Activated CD8-positive, alpha-beta T cell treated with anti-CD3 and anti-CD28 coated beads for 36 hours (primary cell): ENCODE measurements at places on chromosomes 5 and 9.

GRCh38 chr9:111423389-111423788 lies 60.8 kb downstream of the ECPAS start:
- DNase-seq, result no peak

GRCh38 chr5:103132684-103133083 lies 12.6 kb downstream of the PPIP5K2 start:
- DNase-seq, result no peak

- no peak for DNase-seq
These were observed 35.6 kb downstream of the SLC30A5 start for GRCh38 chr5:69129413-69129812.

DNA sequence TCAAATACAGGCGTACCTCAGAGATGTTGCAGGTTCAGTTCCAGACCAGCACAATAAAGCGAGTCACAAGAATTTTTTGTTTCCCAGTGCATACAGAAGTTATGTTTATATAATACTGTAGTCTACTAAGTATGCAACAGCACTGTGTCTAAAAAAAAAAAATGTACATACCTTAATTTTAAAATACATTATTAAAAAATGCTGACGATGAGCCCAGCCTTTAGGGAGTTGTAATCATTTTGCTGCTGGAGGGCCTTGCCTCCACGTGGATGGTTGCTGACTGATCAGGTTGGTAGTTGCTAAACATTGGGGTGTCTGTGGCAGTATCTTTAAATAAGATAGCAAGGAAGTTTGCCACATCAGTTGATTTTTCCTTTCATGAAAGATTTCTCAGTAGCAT lies 48.3 kb downstream of the TTC1 start:
- no peak for DNase-seq

DNA sequence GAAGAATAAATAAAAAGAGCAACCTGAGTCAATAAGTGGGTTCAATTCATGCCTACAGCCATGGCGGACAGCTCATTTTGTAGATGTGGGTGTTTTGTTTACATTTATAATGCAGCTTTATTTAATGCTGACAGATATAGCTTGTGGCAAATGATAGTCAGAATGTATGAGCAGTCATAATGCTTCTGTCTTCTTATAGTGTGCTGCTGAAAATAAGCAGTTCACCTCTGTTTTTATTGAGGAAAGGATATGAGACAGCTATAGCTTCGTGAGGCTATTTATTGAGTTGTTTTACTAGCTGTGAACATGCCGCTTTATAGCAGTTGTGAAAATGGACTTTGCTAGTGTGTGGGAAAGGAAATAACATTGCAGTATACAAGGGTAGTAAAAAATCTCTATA lies 147.4 kb downstream of the PBX3 start:
- no peak for DNase-seq

- DNase-seq, result no peak
These were observed 1.9 kb upstream of the SMC2 start for GRCh38 chr9:104092192-104092591.

GRCh38 chr5:152332716-152333460 lies 72.2 kb downstream of the NMUR2 start:
- DNase-seq, result no peak

DNA sequence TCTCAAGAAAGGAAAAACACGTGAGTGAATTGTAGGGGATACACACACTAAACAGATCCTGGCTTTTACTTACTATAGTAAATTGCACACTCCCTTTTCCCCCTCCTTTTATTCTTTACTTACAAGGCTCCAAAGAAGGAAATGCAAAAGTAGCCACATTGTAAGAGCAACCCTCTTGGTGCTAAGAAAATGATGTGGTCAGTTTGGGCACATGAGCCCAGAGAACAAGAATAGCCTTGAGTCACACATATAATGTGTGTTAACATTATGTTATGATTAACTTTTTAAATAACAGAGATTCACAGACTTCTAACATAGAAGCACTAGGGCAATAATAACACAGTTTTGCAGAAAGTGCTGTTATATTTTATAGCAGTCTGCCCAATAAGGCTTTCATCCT lies 48.5 kb downstream of the PCSK5 start:
- DNase-seq, result no peak

DNA sequence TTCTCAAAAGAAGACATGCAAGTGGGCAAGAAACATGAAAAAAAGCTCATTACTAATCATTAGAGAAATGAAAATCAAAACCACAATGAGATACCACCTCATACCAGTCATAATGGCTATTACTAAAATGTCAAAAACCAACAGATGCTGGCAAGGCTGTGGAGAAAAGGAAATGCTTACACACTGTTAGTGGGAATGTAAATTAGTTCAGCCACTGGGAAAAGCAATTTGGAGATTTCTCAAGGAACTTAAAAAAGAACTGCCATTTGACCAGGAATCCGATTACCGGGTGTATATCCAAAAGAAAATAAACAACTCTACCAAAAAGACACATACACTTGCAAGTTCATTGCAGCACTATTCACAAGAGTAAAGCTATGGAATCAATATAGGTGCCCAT lies 595.4 kb upstream of the RIOK2 start:
- no peak for DNase-seq

GRCh38 chr5:66608501-66608900 lies 12.3 kb downstream of the MAST4 start:
- no peak for DNase-seq

GRCh38 chr9:107730666-107731065 lies 241.1 kb upstream of the KLF4 start:
- no peak for DNase-seq

DNA sequence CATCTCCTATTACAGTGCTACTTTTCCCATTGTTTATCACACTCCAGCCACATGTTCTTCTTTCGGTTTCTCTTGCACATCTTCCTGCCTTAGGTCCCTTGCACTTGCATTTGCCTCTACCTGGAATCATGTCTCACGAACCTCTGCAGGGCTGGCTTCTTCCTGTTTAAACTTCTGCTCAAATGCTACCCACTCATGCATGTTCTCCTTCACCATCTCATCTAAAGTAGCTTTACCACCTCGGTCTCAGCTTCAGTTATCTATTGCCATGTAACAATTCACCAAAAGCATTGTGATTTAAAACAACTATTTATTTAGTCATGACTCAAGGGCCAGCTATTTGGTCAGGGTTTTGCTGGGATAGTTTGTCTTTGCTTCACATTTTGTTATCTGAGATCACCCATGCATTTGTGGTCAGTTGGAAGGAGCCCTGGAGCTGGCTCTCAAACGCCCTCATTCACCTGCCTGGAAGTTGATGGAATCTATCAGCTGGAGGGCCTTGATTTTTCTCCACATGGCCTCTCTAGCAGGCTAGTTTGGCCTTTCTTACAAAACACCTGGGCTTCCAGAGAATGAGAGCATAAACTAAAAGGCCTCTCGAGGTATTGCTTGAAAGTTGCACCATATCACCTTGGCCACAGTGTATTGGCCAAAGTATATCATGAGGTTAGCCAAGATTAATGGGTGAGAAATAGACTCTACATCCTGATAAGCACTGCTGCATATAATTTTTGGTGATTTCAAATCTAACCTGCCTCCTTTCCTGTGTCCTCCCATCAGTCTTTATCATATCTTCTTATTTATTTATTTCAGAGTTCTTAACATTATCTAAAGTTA lies 21.4 kb downstream of the SPINK1 start:
- DNase-seq, result no peak

DNA sequence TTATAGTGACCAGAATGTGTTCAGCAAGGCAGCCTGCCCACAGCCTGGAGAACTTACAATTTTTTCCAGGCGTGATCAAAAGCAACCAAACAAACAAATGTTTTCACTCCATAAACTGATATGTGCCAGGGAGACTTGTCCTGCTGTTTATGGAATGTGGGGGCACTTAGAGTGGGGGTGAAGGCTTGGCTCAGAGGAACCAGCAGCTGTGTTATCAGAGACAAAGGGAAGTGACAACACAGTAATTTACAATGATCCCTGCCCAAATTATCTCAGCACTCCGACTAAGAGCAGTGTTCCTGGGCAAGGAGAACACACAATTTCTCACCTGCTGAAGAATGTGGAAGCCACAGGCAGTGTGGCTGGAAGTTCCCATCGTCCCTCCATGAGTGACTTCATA lies 429.1 kb upstream of the IRX4 start:
- DNase-seq, result no peak

- no peak for DNase-seq
These were observed 51.2 kb upstream of the CTSL start for GRCh38 chr9:87674565-87675299.

DNA sequence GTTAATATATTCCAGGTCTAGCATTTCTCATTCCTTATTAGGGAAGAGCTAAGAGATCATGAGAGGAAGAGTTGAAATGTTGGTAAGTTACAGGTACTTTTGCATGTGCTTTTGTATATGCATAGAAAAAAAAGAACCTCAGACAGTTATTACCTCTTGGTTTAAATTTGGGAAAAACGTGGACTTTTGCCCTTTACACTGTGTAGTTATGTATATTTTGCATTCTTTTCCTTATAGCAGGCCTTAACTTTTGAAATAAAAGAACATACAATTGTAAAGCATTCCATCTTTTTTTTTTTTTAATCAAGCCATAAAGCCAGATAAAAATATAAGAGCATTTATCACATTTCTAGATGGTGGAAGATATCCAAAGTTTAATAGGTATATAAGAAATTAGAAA lies 61.4 kb downstream of the RIC1 start:
- no peak for DNase-seq

- no peak for DNase-seq
These were observed 1115.5 kb downstream of the DTWD2 start for GRCh38 chr5:117872798-117873368.

- no peak for DNase-seq
These were observed 567.6 kb upstream of the ADAMTS16 start for GRCh38 chr5:4572311-4573100.

GRCh38 chr5:7317751-7318150 lies 78.2 kb upstream of the ADCY2 start:
- DNase-seq, result no peak

DNA sequence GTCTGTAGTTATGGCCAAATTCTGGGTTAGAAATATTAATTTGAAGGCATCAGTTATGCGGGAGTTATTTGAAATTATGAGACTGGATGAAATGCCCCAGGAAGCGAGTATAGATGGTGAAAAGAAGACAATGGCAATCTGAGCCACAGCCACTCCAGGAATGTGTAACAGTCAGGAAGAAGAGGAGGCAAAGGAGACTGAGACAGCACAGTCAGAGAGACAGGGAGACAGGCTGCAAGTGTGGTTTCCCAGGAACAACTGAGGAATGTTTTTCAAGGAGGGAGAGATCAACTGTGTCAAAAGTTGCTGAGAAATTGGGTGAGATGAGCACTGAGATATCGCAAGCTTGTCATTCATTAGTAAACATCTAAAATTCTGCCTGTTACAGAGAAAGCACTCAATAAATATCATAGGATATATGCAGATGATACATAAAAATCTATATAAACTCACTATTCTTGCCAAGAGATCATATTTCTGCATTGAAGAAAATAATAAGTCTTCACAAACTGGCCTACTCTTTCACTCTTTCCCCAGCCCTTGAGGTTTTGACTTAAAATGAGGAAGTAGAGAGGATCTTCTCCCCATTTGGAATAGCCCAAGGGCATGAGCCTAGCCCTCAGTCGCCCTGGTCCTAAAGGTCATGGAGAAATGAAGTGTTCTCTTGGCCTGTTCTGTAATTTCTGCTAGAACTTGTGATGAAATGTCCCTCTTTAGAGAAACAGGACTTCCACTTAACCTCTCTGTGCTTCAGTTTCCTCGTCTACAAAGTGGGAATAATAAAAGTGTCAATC lies 48.5 kb upstream of the RLN1 start:
- no peak for DNase-seq

GRCh38 chr9:35731415-35732184 lies 395 bp downstream of the TLN1 start:
- peak; percentile 41 for DNase-seq

DNA sequence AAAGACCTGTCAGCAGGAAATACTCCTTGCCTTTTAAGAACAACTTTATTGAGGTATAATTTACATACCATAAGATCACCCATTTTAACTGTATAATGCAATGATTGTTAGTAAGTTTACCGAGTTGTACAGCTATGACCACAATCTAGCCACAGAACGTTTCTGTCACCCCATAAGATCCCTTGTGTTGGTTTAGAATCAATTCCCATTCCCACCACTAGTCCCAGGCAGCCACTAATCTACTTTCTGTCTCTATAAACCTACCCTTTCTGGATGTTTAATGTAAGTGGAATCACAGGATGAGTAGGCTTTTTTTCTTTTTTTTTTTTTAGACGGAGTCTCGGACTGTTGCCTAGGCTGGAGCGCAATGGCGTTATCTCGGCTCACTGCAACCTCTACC lies 4.4 kb downstream of the GPR107 start:
- peak; percentile 22 for DNase-seq
